ENCODE measurements at places on chromosomes 3 and 15.
A peak's percentile ranks its signal among the peaks of the same experiment; 100 is the strongest.

DNA sequence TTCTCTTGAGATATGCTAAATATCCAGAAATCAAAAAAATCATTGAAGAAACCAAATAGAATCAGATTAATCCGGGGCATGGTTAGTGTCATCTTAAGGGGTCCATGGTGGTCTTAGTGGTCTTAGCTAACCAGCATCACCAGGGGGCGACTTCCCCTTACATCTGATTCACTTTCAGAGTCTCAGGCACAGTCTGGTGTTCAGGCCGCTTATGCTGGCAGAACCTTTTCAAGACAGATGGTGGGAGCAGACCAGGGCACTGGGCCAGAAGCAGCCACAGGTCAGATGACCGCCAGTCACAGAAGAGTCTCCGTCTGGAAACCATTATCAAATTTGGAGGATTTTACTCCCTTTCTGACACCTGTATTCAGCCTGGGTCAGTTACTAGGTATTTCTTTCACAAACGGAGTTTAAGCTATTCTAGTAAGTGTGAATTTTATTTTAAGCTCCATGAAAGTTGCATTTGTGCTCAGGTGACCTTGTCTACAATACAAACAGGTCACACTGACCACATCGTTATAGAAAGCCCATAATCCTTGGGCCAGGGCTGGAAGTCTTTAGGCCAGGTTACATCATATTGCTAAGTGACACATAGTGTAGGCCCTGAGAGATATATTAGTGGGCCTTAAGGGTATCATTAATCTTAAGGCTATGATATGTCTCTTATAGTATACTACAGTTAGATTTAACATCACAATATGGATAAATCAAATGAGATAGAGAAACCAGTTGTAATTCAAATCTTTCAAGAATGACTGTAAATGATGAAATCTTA is 365.5 kb downstream of the GBE1 start:
- DNase-seq = peak; percentile 77

DNA sequence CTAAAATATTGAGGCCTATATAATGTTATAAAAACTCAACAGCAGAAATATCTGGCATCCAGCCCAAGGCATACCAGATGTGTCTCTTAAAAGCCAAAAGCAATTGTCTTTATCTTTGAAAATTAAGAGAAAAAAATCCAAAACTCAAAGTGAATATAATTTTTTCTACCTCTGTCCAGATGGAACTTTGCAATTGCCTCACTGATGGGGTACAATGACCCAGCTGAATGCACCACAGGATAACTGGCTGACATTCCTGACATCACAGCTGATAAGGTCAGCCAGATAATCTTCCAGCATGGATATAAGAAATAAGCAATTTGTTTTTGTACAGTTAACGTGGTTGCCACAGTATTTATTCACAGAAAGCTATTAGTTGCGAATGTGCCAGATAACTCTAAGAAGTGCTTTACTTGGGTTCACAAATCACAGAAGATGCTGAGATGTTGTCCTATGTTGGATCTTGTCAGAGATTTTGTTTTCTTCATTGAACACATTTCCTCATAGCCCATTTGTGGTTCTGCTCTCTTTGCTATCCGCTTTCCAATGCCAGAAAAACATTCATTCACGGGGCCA is 566.9 kb upstream of the CCDC54 start:
- DNase-seq = no peak

GRCh38 chr3:27565201-27565852 is 81.1 kb upstream of the SLC4A7 start:
- no peak for DNase-seq

- no peak for DNase-seq
Observed at GRCh38 chr15:74387621-74388362, 20.3 kb upstream of the CYP11A1 start.

- DNase-seq = no peak
Observed at GRCh38 chr3:167605871-167606270, 47.9 kb downstream of the WDR49 start.

- no peak for DNase-seq
Observed at GRCh38 chr3:146496726-146497125, 27.4 kb upstream of the PLSCR2 start.

- peak; percentile 77 for DNase-seq
Observed at GRCh38 chr3:64687781-64688604, at the start of gene ADAMTS9. ADAMTS9 (minus strand) TSS chr3:64688000; CDS start chr3:64687657, 343 bp downstream.

DNA sequence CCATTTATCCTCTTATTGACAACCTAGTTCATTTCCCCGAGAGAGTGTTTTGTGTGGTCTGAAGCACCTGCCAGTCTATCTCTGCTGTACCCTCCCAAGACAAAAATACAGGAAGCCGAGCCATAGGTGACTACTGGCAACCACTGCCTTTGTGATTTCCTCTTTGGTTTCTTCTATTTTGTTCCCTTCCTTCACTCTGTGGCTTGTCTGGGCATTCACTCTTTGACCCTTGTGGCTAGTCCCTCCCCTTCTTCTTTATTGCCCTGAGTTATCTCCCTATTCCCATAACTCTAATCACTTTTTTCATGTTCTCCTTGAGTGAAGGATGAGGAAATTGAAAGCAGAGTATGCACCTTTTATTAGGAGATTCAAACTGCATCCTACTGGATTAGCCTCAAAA is at the start of gene ADGRG7:
ADGRG7 (plus strand) TSS at position 297 of the 400 bp plus-strand sequence. CDS start 256 bp downstream, outside the sequence.
- no peak for DNase-seq

- no peak for DNase-seq
Observed at GRCh38 chr15:31332020-31332680, 5.5 kb downstream of the KLF13 start.

DNA sequence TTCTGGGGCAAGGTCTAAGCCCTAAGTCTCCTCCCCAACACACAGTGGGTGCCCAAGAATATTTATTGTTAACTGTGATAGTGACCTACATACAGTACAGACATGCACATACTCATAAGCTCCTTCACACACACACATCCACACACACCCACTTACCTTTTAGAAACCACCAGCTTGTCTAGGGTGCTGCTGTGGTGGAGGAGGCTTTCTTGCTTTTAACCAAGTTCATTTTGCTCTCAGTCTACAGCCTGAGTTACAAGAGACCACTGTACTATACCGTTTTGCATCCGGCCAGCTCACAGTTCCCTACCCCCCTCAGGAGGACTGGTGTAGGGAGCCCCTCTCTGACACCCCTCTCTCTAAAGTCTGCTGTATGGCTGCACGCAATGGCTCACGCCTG is 16.7 kb downstream of the DAPK2 start:
- DNase-seq = no peak

DNA sequence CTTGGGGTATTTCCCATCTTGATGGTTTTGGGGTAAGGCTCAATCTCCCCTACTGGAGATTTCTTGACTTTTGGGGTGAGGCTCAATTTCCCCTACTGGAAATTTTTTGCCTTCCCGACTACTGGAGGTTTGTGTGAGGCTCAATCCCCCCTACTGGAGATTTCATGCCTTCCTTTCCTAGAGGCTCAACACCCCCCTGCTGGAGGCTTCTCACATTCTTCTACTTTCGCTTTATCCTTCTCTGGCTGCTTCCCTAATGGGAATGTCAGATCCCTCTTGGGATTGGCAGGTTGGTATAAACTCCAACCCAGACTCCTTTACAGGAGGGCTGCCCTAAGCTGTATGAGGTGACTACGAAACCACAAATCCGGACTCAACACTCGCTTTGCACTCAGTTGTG is 49.2 kb downstream of the KATNBL1 start:
- DNase-seq = no peak

GRCh38 chr15:73984208-73984979 is 7.7 kb downstream of the STOML1 start:
- DNase-seq = no peak

DNA sequence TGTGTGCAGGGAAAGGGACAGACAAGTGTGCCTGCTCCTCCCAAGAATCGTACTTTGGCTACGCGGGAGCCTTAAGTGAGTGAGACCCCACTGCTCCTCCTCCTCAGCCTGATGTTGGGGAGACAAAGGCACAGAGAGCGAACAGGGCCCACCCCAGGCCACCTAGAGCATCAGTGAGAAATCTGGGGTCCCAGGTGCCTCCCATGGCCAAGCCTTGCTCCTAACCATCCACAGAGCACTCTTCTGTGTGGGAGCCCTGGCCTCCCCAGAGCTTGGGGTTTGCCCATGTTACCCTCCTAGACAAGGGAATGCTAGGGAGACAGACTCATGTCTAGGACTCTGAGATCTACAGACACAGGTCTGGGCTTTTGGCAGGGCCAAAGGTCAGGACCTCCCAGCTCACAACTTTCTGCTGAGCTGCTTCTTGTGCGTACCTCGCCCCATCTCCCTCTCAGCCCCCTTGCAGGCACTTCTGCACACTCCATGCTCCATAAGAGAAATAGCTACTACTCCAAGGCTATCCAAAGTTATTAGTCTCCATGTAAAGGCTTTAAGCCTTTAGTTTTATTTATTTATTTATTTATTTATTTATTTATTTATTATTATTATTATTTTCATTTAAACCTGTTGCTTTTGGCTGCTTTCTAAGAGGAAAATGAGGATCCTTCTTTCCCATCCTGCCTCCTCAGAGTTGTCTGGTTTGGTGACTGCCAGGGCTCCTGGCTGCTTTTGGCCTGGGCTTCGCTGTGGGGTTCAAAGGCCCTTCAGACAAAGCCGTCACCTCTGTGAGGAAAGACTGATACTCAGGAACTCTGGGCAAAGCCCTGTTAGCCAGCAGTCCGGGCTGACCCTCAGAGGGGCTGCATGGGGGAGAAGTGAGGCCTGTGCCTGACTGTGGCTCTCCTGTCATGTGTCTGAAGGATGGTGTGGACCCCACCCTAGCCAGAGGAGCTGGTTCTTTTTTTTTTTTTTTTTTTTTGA is 32.8 kb upstream of the TOPBP1 start:
- no peak for DNase-seq

- no peak for DNase-seq
Observed at GRCh38 chr15:62612183-62612733, 430.3 kb upstream of the TPM1 start.

DNA sequence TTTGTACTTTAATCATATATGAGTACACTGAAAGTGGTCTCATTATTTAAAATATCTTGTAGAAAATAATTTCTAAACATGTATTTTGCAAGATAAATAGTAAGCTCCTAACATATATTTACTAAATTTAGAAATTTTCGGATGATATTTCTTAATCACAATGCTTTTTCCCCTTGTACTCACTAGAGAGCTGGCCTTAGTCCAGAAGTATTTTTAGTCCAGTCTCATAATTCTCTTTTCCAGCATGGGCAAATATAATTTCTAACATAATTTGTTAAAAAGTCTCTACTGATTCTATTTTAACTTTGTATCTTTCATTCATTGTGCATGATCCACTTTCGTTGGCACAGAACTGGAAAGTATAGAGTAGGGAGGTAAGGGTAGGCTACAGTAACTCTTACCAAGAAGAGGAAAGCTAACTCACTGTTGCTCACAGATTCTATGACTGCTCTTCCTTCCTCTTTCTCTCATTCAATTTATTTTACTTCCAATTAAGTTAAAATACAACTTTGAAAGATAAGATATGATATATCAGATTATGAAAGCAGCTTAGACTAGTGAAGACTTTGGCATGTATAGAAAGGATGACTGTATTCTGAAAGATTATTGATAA is 39.3 kb downstream of the FGF7 start:
- DNase-seq = no peak

- DNase-seq = peak; percentile 54
Observed at GRCh38 chr3:139564294-139564861, 24.8 kb upstream of the RBP1 start.

GRCh38 chr3:197539651-197540051 is 16.1 kb downstream of the BDH1 start:
- no peak for DNase-seq

- no peak for DNase-seq
Observed at GRCh38 chr3:171372694-171373093, 87.5 kb downstream of the TNIK start.

DNA sequence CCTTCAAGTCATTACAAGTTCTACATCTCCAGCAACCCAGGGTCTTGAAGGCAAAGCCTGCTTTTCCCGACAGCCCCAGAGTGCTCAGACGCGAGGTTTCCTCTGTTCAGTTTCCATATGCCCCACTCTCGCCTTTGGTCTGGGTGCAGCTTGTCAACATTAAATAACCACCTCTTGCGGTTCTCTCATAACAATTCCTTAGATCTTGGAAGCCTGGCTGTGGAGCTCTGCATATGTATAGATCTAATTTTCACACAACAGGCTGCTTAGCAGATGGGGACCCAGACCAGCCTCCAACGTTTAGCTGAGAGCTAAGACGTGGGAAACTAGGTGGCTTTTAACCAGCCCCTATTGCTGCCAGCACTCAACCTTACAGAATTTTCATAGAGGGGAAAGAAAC is 295.5 kb downstream of the RPLP1 start:
- DNase-seq = no peak

GRCh38 chr3:193621127-193621526 is 28.1 kb downstream of the OPA1 start:
- DNase-seq = no peak

DNA sequence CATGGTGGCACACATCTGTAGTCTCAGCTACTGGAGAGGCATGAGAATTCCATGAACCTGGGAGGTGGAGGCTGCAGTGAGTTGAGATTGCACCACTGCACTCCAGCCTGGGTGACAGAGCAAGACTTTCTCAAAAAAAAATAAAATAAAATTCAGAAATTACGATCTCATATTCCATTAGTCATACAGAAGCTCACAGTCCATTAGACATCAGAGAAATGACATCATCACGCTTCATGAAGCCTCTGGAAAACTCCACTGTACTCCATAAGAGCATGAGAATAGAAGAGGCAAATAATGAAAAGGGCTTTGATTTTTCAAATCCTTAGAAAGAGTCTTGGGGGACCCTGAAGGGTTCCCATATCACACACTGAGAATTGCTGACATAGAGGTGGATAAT is 145.0 kb upstream of the MITF start:
- no peak for DNase-seq

GRCh38 chr3:192867645-192868044 is 50.0 kb downstream of the MB21D2 start:
- DNase-seq = no peak

DNA sequence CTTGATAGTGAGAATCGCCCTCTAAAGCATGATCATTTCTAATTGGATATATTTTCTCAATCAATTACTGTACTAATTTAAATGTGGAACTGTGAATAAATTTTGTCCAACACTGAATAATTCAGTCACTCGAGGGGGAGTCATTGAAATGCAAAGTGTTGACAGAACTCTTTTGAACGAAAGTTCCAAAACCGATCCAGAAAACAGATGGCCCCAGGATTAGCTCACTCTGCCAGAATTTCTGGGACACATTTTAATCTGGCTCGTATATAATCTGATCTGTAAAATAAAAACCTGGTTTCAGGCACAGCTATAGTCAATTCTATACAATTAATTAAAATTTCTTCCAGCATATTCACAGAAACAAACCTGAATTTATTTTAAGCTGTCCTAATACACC is 580.4 kb downstream of the ROBO1 start:
- no peak for DNase-seq

GRCh38 chr3:190127195-190127594 is 6.5 kb upstream of the P3H2 start:
- DNase-seq = no peak

GRCh38 chr3:17151598-17152373 is 267.0 kb downstream of the PLCL2 start:
- DNase-seq = no peak

GRCh38 chr3:22358334-22358733 is 607.3 kb upstream of the ZNF385D start:
- DNase-seq = no peak

Measured in glutamatergic neuron (in vitro differentiated cells).